Activated CD4-positive, alpha-beta T cell treated with anti-CD3 and anti-CD28 coated beads, Interleukin-2, amount 50 U/mL, for 24 hours (primary cell): ENCODE measurements at places on chromosomes 3 and 15.

- DNase-seq = no peak
Measured at GRCh38 chr15:66876731-66877476, 174.9 kb downstream of the SMAD6 start.

GRCh38 chr3:8737823-8738222 is 4.2 kb downstream of the CAV3 start:
- DNase-seq = no peak

DNA sequence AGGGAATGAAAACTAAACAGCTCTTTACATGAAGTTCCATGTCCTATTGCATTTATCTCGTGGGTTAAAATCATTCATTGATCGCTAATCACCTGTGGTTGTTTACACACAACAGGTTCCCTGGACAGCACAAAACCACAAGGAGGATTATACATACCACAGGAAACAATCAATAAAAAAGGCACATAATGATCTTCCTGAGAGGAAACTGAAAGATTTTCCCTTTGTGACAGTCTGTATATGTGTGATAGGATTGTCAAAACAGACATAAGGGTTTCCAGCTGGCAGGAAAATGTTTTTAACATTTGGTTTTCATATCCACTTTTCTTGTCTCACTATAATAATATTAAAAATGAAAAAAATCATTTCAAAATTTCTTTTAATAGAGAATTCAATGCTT is 541.8 kb downstream of the NLGN1 start:
- DNase-seq = no peak

DNA sequence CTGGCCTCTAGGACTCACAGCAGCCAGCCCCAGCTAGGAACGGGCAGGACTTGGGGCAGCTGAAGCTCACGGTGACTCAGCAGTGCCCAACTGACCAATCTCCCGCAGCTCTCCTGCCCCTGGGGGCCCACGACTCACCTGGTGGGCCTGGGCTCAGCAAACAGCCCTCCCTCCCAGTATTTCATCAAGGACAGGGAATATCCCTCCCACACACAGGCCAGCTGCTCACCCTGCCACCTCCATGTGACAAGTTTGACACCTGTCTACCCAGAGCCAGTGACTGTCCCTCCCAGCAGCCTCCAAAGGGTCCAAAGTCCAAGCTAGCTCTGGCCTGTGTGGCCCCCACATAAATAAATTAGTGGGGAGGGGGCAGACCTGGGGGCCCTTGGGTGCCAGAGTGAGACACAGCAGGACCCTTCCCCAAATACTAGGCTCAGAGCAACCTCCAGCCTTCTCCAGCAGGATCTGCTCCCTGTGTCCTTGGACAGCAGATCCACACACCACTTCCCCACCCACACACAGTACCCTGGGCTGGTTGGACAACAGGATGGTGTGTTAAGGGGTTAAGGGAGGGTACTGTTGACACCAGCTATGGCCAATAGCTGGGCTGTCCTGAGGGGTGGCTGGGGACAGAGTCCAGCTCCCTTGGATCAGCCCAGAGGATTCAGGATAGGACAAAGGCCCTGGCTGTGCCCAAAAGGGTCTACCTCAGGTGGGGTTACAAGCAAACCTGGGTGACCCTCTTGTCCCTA is 4.3 kb downstream of the GNAT1 start:
- no peak for DNase-seq

DNA sequence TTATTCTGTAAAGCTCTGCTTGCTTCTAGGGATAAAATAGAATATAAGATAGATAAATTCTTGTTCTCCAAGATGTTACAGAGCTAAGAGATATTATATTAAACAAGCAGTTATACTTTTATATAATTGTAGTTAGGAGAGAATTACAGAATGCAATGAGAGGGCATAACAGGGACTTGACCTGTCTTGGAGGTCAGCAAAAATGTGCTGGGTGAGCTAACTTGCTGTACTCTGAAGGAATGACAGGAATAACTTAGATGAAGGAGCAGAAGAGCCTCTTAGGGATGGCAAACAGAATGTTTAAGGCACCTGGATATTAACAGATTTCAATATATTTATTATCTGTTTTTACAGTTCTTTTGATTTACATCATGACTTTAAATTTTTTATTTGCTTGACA is 33.2 kb downstream of the ZNF654 start:
- DNase-seq = no peak

GRCh38 chr3:181725830-181726229 is 14.1 kb downstream of the SOX2 start:
- DNase-seq = no peak

- DNase-seq = no peak
Measured at GRCh38 chr3:33114622-33115023, 809 bp downstream of the CRTAP start.

- DNase-seq = no peak
Measured at GRCh38 chr3:108416111-108416869, 94.1 kb downstream of the MYH15 start.

- no peak for DNase-seq
Measured at GRCh38 chr3:66431494-66431893, 69.3 kb downstream of the LRIG1 start.

DNA sequence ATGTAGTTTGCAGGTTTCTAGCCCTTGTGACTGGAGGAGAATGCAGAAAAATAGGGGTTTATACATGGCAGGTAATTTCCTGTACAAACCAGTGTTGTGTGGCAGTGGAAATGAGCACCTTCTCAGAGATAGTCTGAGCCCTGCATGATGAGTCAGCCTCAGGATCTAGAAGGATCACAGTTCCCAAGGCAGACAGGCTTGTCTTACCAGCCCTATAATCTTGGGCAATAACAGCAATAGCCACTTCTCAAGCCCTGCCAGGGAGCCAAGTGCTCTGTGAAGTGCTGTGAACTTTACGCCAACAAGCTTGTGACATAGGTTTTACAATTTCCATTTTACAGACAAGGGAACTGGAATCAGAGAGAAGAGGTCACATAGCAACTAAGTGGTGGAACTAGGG is 89.4 kb downstream of the CD47 start:
- DNase-seq = no peak

DNA sequence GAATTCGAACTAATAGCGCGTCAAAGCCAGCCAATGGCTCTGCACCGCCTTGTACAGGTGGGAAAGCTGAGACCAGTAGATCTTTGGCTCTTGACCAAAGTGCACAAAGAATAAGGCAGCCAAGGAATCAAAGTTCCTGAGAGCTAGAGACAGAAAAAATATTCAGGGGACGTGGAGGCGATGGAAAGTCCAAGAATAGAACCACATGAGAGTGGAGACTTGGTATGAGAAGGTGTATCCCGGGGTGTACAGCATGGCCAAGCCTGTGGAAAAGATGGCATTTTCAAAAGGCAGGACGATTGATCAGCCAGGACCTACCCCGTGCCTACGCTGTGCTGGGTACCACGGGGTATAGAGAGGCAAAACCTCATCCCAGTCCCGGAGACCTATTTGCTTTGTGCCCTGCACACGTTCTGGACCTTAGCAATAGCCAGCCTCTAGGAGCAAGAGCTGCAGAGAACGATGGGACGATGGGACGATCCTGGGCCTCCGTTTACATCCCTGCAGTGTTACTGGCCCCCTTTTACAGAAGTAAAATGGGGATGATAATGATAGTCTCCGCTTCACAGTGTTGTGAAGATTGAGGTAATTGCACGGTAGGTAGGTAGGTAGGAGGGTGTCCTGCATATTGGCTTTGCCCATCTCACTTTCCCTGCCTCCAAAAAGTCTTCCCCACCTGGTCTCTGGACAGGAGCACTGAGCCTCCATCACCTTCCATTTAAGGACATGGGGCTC is 583 bp upstream of the RBSN start:
- DNase-seq = no peak

GRCh38 chr3:195188426-195188927 is 82.5 kb downstream of the XXYLT1 start:
- no peak for DNase-seq

GRCh38 chr3:128495435-128495970 is 2.5 kb upstream of the GATA2 start:
- DNase-seq = no peak

DNA sequence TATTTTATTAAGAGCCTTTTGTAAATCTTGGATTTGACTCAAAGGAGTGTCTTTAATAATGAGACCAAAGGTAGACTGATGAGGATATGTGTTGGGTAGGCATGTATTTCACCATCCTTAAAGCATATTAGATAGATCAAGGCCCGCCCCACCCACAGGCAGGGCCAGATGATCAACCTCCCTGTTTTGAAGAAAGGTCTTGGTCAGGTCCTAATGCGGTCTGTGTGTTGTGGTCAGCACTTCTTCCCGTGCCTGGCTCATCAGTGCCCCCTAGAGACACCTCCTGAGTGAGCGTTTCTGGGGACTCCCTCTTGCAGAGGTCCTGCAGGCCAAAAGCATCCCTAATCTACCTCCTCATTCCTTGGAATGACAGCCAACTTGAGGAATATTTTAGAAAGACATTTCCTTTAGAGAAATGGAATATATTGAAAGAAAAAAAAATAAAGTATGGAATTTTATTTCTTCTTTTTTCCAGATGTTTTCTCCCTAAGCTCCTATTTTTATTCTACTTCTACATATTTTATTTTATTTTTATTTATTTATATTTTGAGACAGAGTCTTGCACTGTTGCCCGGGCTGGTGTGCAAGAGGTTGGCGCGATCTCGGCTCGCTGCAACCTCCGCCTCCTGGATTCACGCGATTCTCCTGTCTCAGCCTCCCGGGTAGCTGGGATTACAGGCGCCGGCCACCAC is 6.0 kb downstream of the TM4SF4 start:
- DNase-seq = no peak

DNA sequence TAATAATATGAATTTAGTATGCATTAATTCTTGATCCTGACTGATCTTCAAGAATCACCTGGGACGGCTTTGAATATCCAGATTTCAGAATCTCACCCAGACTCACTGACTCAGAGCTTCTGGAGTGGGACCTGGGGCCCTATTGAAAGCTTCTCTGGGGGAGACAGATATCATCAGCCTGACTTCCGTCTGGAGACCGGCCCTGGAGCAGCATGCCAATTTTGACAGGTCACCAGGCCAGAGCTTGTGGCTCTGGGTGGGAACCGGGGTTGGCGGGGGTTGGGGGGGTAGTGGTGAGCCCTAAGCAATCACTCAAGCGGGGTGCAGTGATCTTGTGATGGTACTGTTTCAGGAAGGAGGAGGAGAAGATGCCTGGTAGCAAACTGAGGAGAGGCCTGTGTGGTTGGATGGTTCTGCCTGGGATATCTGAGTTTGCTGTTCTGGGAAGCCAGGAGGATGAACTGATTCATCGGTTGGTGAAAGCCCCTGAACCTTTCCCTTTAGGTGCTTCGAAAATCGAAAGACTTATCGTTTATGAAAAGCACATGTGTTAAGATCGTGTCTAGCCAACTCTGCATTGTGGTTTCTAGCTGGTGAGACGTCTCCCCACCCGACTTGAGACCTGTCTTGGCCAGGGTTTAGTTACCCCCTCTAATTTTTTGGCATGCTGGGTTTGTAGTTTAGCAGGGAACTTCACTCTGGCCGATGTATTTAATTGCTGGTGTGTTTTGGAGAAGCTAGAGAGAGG is 263.9 kb upstream of the C2CD4B start:
- DNase-seq = no peak

- no peak for DNase-seq
Measured at GRCh38 chr15:44193651-44194322, 1.3 kb downstream of the FRMD5 start.

- DNase-seq = no peak
Measured at GRCh38 chr3:70803319-70803718, 490.9 kb upstream of the MDFIC2 start.

GRCh38 chr3:157669416-157669815 is 166.2 kb upstream of the VEPH1 start:
- no peak for DNase-seq

DNA sequence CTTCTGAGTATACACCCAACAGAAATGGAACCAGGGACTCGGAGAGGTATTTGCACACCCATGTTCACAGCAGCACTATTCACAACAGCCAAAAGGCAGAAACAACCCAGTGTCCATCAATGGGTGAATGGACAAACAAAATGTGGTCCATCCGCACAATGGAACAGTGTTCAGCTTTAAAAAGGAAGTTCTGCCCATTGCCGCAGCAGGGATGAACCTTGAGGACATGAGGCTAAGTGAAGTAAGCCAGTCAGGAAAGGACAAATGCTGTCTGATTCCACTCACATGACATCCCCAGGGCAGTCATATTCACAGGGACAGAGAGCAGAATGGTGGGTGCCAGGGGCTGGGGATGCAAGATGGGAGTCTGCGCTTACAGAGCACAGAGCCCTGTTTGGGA is 7.5 kb downstream of the IQSEC1 start:
- no peak for DNase-seq

DNA sequence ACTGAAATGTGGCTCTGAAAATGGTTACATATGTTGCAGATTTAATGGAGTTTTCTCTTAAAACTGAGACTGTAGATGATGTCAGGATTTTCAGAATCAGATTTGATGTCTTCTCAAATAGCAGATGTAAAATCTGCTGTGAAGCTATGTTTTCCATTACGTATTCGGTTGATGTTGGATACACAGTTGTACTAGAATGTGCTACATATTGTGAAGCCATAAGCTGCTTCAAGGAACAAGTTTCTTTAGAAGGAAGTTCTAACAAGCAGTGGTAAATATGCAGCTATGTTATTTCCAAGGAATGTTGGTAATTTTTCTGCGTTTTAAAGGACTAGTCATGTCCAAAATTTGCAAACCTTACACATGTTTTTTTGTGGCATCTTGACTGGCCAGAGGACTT is 197.7 kb downstream of the RBMS3 start:
- DNase-seq = no peak

- DNase-seq = no peak
Measured at GRCh38 chr15:45185903-45186770, 1.6 kb downstream of the SHF start.

GRCh38 chr3:177528306-177529070 is 331.2 kb upstream of the TBL1XR1 start:
- no peak for DNase-seq

GRCh38 chr3:70108072-70108471 is 108.5 kb downstream of the SAMMSON start:
- no peak for DNase-seq

DNA sequence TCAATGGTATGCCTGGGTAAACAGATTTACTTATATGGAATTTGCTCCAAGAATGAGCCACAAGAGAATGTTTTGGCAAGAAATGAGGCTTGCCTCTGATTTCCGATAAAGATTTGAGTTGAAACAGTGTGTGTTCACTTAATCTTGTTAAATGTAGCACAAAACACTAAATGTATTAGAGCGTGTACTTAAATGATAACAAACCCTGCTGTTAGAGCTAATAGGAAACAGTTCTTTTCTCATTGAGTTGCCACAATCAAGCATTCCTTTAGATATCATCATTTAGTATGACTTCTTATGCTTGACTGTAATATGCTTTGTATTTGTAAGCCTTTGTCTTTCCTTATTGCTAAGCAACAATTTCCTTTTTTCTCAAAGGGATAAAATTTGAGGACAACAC is 353.6 kb upstream of the ZNF717 start:
- DNase-seq = no peak

DNA sequence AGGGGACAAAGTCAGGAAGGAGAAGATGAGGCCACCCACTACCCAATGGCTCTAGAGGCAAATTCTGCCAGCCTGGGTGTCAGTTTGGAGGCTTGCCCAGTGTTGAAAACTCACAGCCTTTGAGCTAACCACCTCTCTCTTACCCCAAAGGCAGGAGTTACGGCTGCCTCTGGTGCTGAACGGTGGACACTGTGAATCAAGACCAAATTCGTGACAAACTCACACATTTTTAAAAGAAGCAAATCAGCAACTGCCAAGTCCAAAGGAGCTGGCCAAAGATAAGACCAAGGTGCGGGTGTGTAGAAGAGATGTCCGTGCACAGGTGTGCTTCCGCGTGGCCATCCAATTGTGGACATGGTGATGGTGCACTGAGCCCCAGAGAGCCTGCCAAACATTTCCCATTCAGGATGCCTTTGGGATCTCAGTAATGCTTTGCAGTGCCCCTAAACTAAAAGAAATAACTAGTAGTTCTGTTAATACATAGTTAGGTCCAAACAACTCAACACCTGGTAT is 74.6 kb downstream of the FAM174B start:
- DNase-seq = no peak
